ENCODE measurements at places on chromosomes 16 and 17. TPM values are rescaled to one million over a fixed set of nuclear protein-coding genes. Genes with fewer than 3 reads are reported as not detected.
A peak's percentile ranks its signal among the peaks of the same experiment; 100 is the strongest.

GRCh38 chr16:306911-307370 lies 24.0 kb downstream of the PDIA2 start:
- no peak for DNase-seq

- DNase-seq: no peak
Measured at GRCh38 chr16:85881436-85881835, 17.5 kb upstream of the IRF8 start.

DNA sequence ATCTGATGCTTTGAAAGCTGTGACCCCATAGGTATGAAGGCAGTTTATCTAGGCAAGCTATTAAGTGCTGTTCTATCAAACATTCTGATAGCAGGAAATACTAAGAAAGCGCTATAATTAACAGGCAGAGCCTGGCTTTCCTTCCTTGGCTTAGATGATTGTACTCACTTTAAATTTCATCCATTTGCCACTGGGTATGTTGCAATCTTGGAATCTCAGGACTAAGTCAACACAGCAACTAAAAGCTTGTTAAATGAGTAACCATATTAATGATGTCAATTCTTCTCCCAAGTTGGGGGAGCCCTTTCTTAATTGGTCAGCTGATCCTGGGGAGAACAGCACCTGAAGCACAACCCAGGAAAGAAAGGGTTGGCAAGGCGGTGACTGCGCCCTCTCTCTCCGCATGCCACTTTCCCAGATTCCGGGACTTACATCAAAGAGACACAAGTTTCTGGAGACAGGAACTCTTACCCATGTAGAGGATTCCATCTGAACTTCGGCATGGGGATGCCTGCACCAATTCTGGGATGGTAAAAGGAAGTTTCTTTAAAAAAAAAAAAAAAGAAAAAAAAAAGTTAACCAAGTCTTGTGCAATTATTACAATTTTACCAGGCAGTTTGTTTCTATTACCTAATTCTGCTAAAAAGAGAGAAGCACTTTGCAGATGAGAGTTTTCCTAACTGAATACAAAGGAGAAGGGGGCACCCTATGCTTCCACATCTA lies 54.4 kb upstream of the ICAM2 start:
- no peak for DNase-seq

CNTD1 gene
- polyA plus RNA-seq: 3.4 TPM

GRCh38 chr16:59116744-59117143 lies 382.6 kb upstream of the GOT2 start:
- no peak for DNase-seq

TEKT1 gene
- 0.62 TPM for polyA plus RNA-seq

- no peak for DNase-seq
Measured at GRCh38 chr16:57027067-57027466, 37.7 kb downstream of the NLRC5 start.

DNA sequence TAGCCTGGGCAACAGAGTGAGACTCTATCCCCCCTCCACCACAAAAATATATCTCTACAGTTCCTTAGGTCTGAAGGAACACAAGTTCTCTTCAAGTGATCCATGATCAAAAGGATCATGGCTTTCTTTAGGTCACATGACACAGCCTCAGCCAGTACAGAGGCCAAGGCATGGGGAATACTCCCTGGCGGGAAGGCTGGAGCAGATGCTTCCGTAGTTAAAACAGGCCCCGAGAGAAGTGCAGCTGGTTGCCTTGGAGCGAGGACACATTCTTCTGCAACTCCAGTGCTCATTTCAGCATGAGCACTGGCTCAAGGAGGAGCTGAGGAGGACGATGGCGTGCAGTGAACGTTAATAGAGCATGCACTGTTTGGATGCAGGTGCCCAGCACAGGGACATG lies 13.5 kb downstream of the CDIP1 start:
- DNase-seq: no peak

GRCh38 chr17:81322271-81323082 lies 27.4 kb upstream of the SLC38A10 start:
- no peak for DNase-seq

- DNase-seq: no peak
Measured at GRCh38 chr17:1905190-1905913, 75.5 kb downstream of the RPA1 start.

SOST gene
- polyA plus RNA-seq: 30.9 TPM

DNA sequence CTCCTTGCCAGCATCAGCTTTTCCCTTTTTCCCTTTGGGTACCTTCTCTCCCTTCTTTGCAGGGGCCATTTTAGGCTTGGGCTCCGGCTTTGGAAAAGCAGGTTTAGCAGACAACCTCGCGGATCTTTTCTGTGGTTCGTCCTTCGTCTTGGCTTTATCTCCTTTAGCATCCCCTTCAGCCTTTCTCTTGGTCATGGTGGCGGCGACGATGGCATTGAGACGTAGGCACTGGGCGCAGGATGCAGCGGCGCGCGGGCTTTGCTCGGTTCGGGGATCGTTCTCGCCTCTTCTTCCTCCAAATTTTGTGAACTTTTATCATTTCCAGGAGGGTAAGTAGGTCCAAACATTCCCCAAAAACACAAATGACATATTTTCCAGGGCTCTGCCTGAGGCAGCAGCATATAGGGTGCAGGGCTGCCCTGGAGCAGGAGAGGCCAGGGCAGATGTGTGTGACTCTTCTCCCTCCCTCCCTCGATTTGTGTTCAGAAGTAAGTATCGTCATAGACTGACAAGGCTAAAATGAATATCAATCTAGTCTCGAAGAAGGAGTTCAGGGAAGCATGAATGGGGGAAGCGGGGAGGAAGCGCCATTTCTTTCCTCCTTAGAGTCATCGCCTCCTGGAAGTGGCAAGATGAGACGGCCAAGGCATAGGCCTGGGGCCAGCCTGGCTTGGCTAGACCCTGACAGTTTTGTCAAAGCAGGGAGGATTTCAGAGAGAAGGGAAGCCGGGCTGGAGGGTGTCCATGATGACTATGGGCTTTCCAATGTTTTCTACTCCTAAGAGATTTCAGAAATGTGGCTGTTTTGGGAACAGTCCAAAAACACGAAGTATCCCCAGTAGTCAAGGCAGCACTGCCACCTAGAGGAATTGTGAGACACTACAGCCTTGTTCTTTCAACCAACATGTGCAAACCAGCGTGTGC lies 13.2 kb downstream of the CHCT1 start:
- DNase-seq: peak; percentile 88

- no peak for DNase-seq
Measured at GRCh38 chr17:74779948-74780400, 3.8 kb upstream of the NAT9 start.

DNA sequence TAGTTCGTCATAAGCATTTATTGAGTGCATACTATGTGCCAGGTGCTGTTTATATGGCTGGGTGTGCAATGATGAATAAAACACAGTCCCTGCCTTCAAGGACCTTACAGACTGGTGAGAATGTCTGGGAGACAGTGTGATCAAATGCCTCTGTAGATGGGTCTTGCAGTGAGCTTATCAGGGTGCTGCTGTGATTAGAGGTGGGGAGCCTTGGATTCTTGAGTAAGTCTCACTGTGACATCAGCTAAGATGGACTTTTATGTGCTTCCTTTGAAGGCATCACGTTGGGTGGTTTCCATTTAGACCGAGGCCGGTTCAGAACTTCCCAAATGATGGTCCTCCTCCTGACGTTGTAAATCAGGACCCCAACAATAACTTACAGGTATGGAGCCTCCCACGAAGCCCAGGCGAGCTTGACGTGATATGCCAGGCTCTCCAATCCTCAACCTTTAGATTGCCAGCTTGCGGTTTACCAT lies 10.0 kb downstream of the HERPUD1 start:
- DNase-seq: no peak

GRCh38 chr16:55149622-55150021 lies 174.4 kb upstream of the IRX6 start:
- DNase-seq: no peak

RRN3 gene
- polyA plus RNA-seq: 47.1 TPM

KRT12 gene
- 0.37 TPM for polyA plus RNA-seq

TBX2 gene
- 55.9 TPM for polyA plus RNA-seq

- no peak for DNase-seq
Measured at GRCh38 chr17:67549820-67550219, 167.9 kb upstream of the NOL11 start.

TP53TG3C gene
- polyA plus RNA-seq: not detected

DNA sequence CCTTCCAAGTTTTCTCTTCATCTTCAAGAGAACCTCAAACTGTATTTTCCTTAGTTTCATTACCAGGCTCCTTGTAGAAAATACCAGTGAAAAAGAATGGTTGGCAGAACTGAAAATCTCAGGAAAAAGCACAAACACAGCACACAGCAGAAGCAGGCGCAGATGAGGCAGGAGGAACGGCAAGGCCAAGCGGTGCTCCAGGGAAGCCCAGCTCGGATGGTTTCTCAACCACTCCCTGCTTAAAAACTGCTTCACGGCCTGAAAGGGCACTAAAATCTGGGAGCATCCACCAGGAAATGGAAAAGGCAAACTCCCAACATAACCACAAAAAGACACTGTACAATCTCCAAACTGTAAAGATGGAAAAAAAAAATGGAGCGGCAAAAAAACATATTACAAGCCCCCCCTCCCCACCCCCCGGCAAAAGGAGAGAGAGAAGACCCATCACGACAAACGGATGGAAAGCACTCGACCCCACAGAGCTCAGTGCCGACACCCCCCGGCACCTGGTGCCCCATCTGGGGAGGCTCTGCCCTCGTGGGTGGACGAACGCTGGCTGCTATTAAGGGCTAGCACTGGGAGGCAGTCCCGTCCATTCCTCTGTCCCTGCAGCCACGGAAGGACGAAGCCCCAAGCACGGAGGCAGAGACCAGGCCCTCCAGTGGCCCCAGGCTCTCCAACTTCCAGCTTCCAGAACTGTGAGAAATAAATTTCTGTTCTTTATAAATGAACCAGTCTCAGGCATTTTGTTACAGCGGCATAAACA lies 127.5 kb downstream of the ZNF778 start:
- DNase-seq: no peak

STH gene
- polyA plus RNA-seq: not detected

DNA sequence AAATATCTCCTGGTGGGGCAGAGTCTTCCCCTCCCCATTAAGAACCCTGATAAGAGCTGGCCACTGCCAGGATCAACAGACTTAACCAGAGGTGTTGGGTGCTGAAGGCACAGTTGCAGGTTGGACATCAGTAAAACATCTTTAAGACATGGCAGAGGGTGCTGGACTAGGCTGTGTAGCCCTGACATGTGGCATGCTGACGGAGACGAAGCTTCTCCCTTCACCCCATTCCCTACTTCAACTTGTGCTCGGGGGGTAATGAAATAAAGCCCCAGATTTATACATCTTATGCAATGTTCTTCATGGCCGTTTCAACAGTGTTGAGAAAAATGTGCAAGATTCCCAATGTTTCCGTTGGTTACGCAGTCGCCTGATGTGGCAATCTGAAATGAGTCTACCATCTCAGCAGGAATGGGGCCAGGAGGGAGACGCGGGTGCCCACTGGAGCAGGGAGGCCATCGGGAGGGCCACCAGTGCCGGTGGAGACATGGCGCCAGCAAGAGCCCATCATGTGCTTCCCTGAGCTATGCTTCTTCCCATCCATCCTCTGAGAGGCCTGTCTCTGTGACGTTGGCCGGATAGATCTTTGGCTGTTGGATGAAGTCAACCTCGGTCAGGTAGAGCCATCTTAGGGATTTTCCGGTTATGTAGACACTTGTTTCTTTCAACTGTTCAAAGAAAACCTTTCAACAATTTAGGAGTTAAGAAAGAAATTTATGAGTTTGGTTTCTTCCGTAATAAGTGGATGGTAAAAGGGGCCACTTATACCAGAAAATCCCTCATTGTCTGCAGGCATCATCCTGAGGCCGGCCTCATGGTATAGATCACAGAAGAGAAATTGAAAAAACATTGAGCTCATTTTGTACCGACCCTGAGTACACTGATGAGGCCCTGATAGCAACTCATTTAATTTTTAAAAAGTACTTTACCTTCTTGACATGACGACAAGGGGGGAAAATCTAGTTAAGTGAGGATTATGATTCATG lies 6.4 kb downstream of the IRF8 start:
- DNase-seq: no peak

DNA sequence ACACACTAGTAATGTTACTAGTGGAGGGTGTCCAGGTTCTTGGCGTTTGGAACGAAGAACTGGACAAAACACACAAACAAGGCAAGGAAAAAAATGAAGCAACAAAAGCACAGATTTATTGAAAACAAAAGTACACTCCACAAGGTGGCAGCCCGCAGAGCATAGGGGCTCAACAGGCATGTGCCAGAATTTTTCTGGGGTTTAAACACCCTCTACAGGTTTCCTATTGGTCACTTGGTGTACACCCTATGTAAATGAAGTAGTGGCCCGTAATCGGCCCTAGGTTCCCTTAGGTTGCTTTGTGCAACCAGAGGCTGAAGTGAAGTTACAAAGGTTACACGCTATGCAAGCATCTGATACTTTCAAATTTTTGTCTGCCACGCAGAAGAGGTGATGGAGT lies 8.1 kb downstream of the OR2C1 start:
- DNase-seq: no peak

GRCh38 chr17:27282054-27282551 lies 11.8 kb upstream of the WSB1 start:
- no peak for DNase-seq

CCDC78 gene
- polyA plus RNA-seq: 2.0 TPM

GRCh38 chr17:7237761-7238419 lies 1.4 kb downstream of the PHF23 start:
- no peak for DNase-seq

G6PC3 gene
- 69.6 TPM for polyA plus RNA-seq

- DNase-seq: no peak
Measured at GRCh38 chr16:59108374-59108773, 374.3 kb upstream of the GOT2 start.

USP22 gene
- polyA plus RNA-seq: 246 TPM

CD300LF gene
- polyA plus RNA-seq: 0.23 TPM

GRCh38 chr17:21573961-21574610 lies 118.2 kb upstream of the KCNJ18 start:
- peak; percentile 57 for DNase-seq

PHAF1 gene
- 29.3 TPM for polyA plus RNA-seq

DNA sequence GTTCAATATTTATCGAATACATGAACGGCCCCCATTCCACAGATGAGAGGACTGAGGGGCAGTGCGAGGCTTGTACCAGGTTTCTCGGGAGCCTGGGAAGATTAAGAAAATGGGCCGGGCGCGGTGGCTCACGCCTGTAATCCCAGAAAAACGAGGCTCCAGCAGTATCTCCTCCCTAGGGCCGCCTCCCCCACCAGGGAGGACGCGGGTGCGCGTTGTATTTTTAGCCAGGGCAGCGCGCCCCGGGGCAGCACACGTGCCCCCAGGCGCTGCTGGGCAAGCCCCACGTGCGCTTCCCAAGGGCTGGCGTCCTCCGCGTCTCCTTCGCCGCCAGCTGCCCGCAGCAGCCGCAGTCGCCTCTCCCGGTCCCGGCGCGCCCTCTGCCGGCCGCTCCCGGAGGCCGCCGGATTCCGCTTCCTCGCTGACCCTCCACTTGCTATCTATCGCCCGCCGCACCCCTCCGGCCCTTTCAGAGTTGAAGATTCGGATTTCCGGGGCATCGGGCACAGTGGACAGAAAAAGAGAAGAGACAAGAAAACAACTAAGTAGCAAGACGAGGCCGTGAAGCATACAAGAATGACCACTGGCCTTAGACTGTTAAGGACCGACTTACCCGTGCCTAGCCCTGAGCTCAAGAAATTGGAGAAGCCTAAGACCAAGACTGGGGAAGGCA lies 1.9 kb upstream of the YBX2 start:
- DNase-seq: peak; percentile 74
